Activated CD4-positive, alpha-beta memory T cell treated with anti-CD3 and anti-CD28 coated beads, Interleukin-2, amount 10 ng/mL, durations not matched to agents 7 days and 5 days (primary cell): ENCODE measurements at places on chromosomes 3 and 15.

DNA sequence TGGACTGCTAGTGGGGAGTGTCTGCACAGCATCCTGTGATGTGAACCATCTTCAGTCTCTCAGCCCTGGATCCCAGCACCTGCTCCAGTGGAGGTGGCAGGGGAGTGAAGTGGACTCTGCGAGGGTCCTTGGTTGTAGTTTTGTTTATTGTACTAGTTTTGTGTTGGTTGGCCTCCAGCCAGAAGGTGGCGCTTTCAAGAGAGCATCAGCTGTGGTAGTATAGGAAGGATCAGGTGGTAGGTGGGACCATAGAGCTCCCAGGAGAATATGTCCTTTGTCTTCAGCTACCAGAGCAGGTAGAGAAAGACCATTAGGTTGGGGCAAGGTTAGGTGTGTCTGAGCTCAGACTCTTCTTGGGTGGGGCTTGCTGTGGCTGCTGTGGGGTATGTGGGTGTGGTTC lies 20.9 kb downstream of the NEK11 start:
- no peak for DNase-seq

- no peak for DNase-seq
Observed at GRCh38 chr15:73495181-73495580, 52.2 kb downstream of the REC114 start.

DNA sequence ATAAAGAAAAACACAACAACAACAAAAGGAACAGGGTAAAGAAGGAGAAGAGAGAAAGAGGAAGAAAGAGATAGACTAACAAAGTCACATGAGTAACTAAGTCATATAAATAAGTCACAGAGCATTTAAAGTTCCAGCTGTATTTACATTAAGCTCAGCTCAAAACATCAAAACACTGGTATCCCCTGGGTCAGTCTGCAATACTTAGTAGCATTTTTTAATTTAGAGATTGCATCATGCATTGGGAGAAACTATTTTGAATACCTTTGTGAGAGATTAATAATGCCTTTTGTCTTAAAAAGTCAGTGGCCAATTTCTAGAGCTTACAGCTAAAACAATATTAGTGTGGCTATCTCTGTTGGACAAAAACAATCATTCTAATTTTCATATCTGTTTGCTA lies 78.4 kb downstream of the NEK10 start:
- DNase-seq = no peak

- no peak for DNase-seq
Observed at GRCh38 chr3:150359381-150359780, 48.7 kb upstream of the TSC22D2 start.
